ENCODE measurements at places on chromosomes 11 and 22.

- DNase-seq, result no peak
Measured at GRCh38 chr11:18498039-18498438, 28.7 kb downstream of the TSG101 start.

DNA sequence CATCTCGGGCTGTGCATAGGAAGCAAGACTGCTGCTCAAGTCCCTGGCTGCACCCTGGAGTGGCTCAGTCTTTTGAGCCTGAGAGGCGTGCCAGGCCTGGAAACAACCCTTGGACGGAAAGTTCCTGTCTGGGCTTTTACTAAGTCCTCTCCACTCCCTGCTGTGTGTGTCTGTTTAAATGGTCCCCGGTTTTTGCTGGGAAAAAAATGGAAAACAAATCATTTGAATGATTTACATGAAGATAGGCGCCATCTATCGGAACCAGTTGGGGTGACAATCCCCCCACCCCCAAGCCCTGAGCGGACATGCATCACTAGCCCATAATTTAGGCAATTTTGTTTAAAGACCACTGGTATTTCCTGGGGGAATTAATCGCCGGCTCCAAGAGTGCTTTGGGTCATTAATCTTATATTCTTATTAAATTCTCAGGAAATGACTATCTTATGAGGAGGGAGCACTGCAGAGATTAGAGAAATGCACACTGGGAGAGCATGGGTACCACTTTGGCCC, 2.7 kb upstream of the GAB2 start:
- peak; percentile 11 for DNase-seq

DNA sequence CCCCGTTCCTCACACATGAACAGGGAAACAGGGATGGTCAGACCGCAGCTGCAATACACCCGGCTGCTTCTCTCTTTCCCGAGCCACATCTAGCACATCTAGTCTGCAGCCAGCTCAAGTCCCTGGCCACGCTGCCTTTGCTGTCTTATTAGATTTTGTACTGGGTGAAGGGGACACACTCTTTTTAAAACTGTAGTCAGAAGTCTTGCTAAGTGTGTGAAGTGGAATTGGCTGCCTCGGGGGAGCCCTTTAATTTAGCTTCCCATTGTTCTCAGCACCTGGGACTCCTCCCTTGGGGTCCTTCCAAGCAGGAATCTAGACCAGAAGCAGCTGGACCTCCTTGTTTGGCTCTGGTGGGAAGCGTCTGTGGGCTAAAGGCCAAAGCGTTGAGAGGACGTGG, 420.0 kb downstream of the CTTN start:
- DNase-seq, result no peak

DNA sequence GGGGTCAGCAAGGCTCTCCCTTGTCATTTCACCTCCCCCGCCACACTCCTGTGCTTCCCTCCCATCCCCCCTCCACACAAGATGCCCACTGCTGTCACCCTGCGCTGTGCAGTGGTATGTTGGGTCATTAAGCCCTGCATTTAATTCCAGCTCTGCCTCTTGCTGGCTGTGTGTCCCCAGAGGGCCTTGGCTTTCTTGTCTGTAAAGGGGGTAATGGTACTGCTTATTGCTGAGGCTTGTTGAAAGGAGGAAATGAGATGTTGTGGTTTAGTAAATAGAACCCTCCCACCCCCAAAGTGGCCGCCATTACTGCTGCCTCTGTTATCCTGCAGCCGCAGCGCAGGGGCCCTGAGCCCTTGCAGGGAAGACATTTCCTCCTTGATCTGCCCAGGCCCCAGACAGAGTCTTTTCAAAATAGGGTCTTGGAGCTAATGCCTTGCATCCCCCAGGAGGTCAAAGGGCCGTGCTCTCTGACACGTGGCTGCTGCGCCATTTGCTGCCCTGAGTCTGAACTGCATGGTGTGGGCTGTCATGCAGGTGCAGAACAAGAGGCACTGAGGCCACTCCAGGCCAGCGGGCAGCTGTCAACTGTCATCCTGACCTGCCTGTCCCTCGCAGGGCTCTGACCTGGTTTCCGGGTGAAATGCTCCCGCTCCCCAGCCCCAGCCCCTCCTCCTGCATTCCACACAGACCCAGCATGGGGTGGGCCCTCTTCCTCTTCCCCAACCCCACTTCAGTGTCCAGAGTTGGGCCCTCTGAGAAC, 18.7 kb downstream of the PVALB start:
- no peak for DNase-seq

DNA sequence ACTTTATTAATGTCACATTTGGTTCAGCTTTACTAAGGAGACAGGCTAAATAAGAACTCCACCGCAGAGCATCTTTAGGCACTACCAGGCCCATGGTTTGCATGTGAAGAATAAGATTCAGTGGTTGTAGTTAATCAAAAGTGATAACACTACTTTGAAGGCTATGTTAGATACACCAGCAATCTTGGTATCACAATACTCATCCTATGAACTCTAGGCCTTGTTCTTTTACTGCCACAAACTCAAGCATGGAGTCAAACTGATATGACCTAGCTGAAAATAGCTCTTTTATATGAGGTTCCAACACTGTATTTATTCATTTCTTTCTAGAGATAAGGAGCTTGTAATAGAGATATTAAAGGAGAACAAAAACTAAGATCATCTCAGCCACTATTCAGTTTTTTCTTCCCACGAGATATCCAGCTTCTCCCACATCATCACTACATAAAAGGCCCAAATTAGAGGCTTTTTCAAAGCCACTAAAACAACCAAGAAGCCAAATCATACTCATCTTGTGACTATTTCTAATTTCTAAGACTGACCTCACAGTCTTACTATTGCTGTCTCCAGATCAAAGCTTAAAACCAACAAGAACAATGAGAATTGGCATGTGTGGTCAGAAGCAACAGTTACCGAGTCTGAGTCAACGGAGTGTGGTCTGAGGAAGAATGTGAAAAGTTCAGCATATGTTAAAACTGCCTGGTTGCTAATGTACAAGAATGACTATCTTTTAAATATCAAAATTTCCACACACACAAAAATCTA, 25.1 kb upstream of the GUCY1A2 start:
- no peak for DNase-seq

GRCh38 chr11:112057170-112057569, 16.6 kb downstream of the PIH1D2 start:
- DNase-seq, result no peak

GRCh38 chr22:47474895-47475294, 712.4 kb downstream of the TBC1D22A start:
- no peak for DNase-seq

DNA sequence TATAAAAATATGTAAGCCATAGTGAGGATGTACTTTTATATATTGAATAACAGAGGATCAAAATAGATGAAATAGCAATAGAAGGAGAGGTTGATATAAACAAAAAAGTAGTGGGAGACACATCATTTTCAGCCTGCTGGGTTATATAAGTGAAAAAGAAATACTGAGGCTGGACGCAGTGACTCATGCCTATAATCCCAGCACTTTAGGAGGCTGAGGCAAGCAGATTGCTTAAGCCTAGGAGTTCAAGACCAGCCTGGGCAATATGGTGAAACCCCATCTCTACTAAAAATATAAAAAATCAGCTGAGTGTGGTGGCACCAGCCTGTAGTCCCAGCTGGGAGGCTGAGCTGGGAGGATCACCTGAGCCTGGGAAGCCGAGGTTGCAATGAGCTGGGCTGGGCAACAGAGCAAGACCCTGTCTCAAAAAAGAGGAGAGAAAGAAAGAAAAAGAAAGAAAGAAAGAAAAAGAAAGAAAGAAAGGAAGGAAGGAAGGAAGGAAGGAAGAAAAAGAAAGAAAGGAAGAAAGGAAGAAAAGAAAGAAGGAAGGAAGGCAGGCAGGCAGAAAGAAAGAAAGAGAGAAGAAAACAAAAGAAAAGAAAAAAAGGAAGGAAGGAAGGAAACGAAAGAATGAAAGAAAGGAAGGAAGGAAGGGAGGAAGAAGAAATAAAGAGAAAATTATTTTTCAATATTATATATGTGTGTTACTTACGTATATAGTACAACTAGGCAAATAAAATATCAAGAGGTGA, 7.0 kb upstream of the P2RY2 start:
- DNase-seq, result no peak

DNA sequence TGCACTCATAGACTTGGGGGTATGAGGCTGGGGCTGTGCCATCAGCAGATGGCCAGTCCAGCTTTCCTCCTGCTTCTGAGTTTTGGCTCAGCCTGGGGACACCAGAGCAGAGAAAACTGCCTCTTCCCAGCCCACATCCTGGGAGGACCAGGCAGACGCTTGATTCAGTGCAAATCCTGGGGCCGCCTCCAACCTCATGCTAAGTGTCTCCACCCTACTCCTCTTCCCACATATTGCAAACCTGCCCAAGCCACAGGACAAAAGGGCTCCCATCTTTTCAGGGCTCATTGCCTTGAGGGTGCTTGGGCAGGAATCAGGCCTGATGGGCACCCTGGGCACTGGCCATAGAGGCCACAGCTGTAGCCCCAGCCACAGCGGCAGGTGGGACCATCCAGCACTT, 79.7 kb upstream of the SHANK2 start:
- no peak for DNase-seq

DNA sequence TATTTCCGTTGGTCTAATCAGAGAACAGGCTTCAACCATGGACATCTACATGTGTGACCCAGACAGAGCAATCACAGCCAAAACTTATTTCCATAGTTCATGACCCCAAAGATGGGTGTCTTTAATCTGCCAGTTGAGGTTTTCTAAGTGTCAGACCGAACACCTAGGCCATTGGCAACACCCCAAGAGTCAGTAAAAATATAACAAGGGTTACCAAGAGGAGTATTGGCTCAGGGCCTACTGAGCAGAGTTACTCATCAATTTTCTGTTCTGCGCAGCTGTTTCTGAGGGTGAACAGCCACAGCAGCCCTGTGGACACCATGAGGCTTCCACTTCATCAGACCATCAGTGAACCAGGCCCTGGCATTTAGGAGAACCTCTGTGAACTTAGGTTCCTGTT, 18.8 kb downstream of the GUCD1 start:
- no peak for DNase-seq

- no peak for DNase-seq
Measured at GRCh38 chr11:28835790-28836189, 727.6 kb downstream of the METTL15 start.

- DNase-seq, result no peak
Measured at GRCh38 chr11:94315664-94316063, 11.3 kb downstream of the IZUMO1R start.

DNA sequence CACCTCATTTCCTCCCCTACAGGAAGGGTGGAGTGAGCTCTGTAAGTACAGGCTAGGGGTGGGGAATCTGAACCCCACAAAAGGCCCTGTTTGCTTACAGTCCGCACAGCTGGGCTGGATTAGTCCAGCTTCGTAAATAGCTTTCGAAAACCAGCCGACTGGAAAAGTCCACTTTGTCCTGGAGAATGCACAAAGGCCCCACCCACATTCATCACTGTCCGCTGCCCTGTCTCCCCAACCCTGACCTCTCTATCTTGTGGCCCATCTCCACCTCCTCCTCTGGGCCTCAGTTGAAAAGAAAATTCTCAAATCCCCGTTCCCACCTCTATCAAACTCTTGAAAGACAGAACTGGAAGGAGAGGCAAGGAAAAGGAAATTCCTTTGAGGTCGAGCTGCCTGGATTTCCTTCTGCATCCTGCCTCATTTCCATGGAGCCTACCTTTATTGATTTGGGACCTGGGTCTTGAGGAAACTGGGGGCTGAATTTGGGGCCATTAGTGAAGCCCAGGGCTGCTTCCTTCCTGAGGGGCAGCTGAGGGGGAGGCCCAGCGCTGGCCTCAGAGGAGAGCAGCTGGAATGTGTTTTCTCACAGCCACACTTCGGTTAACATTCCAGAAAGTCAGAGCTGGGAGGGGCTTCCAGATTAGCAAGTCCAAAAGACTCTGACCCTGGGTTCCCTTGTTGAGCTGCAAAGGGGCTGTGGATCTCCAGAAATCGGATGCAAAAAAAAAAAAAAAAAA, 147.6 kb downstream of the FBXO7 start:
- no peak for DNase-seq

GRCh38 chr11:41609511-41609910, 150.1 kb upstream of the LRRC4C start:
- no peak for DNase-seq

GRCh38 chr22:21443057-21443734, 24.0 kb upstream of the TMEM191C start:
- no peak for DNase-seq

DNA sequence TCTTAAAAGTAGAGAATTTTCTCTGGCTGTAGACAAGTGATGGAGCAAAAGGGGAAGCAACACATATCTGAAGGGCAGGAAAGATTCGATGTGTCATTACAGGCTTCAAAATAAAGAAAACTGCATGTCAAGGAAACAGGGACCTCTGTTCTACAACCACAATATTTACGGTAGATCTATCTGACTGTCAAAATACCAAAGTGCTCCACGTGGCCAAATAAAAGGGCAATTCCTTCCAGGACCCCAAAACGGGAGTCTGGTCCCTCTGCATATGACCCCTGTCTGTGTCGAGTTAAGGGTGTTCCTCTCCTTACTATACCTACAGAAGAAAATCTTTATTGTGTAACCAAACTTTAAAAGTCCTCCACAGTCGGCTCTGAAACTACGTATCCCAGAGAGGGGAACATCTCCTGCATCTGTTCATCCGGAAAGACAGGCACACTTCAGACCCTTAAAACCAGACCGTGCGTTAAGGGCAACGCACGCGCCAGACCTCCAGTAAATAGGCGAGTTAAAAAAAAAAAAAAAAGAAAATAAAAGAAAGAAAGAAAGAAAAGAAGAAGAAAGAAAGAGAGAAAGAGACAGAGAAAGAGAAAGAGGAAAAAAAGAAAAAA, 756 bp downstream of the CLNS1A start:
- peak; percentile 34 for DNase-seq

DNA sequence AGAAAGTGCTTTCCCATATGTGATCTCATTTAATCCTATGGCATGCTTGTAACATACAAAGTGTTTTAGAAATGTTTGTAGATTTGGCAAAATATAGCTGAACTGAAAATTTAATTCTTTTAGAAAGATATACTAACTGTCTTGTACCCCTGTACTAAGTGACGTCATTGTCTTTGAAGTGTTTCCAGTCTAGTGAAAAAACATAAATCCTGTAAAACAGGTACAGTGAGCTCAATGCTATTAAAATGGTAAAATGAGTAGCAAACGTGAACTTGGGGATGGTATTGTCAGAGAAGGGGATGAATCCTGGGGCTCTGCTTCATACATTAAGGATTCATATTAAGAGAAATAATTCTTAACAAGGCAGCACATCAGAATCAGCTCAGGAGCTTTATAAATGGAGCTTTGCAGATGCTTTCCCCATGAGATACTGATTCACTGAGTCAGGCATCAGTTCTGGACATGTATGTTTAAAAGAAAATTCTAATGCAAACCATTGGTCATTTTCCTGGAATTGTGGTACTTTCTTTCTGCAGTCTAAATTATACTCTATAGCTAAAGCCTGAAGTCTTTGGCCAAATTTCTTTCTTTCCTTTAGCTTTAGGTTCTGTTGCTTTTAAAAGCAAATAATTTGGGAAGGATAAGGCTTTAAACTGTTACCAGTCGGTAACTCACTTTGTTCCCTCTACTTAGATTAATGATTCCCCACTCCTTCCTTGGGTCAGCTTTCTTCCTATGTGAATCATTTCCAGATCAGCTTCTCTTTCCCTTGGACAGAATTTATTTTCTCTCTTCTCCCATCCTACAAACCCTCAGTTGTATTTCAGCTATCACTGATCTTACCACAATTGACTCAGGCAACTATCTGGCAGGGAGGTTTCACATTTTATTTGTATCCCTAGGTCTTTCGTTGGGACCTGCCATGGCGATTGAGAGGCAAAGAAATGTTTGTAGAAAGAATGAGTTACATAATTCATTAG, 57.5 kb upstream of the DDI1 start:
- DNase-seq, result no peak

- no peak for DNase-seq
Measured at GRCh38 chr11:128226106-128226716, 361.1 kb downstream of the ETS1 start.

GRCh38 chr11:7445564-7445963, 39.7 kb upstream of the OLFML1 start:
- no peak for DNase-seq
